CD4-positive, alpha-beta T cell treated with Interferon gamma for 1 hour (primary cell): ENCODE measurements at places on chromosomes 5 and 9.

- DNase-seq, result no peak
Measured at GRCh38 chr9:104780796-104781395, 17.0 kb downstream of the NIPSNAP3B start.

DNA sequence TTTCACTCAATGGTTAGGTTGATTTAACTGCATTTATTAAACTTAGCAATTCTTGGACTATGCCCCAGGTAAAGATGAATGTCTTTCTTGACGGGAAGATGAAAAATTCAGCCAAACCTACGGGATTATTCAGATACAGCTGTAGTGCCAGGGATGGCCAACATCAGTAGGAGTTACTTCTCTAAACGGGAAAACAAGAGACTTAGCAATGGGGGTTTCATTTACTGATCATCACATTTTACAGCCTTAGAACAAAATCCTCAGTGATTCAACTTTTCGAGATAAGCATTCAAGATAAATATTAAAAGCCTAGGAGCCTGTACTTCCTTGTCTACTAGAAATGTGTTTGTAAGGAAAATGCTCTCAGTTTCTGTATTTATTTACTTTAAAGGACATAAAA is 46.1 kb downstream of the S1PR3 start:
- DNase-seq, result no peak

GRCh38 chr9:136141682-136142413 is 23.2 kb upstream of the TMEM250 start:
- no peak for DNase-seq

DNA sequence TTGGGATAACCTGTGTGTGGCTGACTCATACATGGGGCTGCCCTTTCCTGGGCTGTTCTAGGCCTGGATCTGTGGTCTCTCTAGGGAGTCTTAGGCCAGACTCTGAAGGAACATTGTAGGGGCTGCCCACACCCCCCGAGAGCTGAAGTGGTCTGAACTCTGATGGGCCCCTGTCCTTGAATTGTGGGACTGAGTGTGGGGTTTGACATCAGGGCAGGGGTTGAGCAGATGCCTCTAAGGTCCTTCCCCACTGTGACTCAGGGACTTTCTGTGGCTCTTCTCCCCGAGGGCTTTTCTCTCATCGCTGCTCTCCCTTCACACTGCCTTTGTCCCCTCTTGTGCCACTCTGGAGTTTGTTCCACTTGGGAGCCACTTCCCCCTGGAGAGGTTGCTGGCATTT is 215.0 kb downstream of the MELK start:
- no peak for DNase-seq

DNA sequence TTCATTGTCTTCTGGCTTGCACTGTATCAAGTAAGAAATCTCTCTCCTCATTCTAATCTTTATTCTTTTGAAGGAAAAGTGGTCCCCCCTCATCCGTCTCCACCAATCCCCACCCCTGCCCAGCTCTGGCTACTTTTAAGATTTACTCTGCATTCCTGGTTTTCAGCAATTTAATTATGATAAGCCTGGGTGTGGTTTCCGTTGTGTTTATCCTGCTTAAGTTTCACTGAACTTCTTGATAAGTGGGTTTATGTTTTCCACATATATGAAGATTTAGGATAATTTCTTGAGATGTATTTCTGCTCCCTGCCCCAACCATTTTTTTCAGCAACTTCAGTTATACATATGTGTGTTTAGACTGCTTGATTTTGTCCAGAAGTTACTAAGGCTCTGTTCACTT is 46.5 kb downstream of the PTBP3 start:
- DNase-seq, result no peak

DNA sequence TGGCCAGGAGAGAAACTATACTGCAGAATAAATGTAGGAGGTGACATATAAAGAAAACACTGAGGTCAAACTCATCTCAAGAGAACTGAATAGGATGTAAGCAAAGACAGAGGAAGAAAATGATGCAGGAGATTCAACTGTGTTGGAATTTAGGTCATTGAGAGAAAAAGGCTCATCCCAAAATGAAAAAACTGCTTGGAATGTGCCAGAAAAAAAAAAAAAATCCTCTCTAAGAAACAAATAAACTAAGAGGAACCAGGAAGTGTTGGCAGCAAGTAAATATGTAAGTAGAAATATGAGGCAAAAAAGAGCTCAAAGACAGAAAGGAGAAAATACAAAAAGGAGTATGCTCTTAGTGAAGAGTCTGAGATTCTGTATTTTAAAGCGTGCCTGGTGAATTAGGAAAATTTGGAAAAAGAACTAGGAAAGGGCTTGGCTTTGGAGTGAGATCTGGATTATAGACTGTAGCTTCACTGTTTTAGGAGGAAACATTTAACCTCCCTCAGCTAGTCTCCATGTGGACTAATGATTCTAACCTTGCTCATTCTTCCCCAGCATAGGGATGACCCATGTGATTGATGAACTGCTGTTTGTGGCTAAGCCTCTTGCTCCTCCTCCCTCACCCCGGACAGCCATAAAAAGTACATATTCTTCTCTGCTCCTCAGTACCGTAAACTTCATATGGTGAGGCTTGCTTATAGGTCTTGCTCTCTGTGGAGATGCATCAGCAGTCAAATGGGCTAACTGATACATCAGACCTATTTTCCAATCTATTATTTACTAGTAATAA is 185.6 kb upstream of the POU5F2 start:
- no peak for DNase-seq

DNA sequence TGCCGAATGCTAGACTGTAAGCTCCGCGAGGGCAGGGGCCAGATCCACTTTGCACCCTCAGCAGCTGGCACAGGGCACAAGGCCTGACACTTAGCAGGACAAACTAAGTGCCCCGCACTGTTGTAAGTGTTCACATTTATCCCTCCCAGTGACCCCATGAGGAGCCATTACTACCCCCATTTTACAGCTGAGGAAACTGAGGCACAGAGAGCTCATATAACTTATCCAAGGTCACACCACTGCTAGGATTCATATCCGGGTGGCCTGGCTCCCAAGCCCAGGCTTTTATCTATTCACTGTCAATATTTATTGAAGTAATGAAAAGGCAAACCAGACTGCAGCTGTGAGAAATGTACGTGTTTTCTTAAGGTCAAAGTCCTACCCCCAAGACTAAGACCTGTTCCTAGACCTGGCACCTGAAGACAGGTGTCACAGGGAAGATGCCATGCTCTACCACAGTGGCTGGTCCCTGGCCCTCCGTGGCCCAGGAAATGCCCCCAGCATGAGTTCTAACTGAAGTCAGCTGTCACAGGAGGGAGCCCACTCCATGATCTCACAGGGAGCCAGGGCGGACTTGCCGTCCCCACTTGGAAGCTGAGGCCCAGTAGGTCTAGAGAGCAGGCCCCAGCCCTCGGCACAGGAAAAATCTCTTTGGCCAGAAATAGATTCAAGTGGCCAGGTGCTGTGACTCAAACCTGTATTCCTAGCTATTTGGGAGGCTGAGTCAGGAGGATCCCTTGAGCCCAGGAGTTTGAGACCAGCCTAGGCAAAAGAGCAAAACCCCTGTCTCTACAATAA is 74.7 kb upstream of the IL17B start:
- DNase-seq, result no peak

DNA sequence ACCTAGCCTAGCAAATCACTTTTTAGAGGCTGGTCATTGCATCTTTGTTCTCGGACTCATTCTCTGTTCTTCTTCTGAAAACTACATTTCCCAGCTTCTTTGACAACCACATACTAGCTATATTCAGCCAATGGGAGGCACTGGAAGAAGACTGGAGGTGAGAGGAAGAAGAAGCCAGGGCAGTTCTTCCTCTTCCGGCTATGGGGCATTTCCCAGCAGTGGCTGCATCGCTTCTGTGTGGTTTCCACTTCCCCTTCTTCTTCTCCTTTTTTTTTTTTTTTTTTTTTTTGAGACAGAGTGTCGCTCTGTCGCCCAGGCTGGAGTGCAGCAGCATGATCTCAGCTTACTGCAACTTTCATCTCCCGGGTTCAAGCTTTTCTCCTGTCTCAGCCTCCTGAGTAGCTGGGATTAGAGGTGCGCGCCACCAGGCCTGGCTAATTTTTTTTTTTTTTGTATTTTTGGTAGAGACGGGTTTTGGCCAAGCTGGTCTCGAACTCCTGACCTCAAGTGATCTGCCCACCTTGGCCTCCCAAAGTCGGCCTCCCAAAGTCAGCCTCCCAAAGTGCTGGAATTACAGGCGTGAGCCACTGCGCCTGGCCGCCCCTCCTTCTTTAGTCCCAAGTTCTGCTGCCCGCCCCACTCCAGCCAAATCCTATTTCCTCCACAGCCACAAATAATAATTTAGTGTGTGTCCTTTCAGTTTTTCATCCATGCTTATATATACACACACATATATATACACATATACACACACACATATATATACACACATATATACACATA is 6.9 kb upstream of the UBAP1 start:
- peak; percentile 87 for DNase-seq

DNA sequence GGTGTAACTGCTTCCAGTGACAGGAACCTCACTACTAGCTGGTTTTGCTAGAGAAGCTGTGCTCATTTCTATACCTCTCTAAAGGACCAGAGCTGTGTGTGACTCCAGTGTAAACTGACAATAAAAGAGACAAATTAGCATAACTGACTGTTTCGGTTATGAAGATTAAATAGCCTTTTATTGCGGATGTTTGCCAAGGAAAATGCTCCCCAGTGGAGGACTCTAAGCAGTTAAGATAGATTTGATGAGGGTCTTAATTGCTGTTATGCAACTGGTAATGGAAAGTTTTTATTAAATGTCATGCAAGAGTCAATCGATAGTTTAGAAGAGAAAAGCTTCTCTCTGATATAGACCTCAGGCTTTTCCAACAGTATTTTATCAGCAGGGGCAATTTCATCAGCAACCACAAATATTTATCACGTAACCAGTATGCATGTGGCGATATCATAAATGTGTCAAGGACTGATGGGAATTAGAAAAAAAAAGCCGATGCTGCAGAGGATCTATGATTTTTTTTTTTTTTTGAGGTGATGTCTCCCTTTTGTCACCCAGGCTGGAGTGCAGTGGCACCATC is 275.2 kb upstream of the DMAC1 start:
- no peak for DNase-seq

GRCh38 chr5:62920856-62921255 is 342.2 kb downstream of the LRRC70 start:
- no peak for DNase-seq

DNA sequence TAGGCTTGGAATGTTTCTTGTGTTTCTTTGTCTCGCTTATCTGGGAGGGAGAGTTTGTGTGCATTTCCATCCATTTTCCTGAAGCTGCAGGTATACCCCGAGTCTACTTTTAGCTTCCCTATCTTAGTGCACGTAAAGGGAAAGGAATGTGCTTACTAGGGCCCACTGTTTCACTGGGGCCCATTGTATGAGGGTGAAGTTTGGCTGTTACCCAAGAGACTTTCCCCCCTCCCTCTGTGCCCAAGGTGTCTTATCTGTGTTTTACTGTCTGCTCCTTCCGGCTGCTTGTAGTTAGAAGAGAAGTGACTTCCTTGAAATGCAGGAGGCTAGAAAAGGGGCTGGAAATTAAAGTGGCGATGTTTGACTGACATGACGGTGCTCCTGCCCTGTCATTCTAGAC is 12.1 kb upstream of the BTNL3 start:
- peak; percentile 13 for DNase-seq

DNA sequence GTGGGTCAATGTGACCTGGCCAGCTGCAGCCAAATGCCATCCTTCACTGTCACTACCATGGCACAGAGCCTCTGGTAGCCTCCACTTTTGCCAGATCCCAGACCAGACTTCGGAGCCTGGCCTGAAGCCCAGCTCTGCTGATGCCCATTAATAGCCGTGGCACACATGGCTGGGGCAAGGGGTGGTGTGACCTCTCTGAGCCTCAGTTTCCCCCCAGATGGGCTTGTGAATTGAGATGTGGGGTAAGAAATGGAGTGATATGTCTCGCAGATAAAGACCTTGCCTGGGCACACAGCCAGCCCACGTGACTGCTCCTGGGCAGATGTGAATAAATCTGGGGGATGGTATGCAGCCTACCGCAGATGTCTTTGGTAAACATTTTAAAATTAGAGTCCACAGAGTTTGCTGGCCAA is 13.9 kb downstream of the SUSD3 start:
- DNase-seq, result no peak

DNA sequence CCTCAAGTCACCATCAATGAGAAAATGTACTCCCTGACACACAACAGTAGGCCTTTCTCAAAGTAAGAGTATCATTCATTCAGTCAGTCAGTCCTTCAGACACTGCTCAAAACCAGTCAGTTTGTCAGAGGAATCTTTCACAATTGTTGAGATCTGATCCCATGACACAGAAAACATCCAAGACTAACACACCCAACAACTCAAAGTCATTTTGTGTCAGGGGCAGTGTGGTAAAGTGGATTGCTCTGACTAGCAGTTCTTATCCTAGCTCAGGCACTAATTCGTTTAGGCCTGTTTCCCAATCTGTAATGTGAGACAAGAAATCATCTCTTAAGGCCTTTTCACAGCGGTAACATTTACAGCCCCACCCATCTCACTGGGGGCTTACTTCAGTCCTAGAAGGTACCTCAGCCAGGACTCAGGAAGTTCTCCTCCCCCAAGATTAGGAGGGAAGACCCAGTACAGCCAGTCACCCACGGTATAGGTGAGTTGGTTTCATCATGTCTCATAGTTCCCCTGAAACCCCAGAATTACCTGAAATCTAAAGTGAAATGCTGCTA is 31.9 kb downstream of the SH3TC2 start:
- no peak for DNase-seq

DNA sequence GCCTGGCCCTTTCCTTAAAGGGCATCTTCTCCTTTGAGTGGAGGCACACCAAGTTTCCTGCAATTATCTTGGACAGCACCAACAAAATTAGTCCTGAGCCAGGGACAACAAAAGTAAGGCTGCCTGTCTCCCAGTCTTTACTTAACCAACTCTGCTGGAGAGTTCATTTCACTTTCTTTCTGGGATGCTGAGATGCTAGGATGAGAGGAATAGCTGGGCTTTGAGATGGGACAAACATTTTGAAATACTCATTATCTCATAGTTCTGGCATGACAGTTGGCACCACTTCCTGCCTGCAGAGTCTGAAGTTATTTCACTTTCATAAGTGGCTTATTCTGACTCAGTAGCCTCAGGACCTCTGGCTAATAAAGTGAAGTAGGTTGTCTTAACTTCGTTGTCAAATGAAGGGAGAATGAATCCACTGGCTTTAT is 157.0 kb downstream of the C9orf152 start:
- DNase-seq, result no peak

DNA sequence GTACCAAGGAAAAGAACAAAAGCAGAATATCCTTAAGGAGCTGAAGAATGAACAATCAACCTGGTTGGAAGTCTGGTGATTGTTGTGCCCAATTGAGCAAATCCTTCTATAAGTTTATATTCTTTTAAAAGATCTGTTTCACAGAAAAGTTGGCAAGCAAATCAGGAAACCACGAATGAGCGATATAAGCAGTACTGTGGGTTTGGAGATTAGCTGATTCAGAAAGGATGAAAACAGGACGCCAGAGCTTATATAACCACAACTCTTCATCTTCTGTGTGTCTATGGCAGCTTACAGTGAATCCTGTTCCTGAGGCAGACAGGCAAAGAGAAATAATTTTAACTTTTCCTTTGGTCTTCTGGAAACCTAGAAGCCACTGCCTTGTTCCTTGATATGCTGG is 61.7 kb downstream of the SLC38A9 start:
- DNase-seq, result no peak

DNA sequence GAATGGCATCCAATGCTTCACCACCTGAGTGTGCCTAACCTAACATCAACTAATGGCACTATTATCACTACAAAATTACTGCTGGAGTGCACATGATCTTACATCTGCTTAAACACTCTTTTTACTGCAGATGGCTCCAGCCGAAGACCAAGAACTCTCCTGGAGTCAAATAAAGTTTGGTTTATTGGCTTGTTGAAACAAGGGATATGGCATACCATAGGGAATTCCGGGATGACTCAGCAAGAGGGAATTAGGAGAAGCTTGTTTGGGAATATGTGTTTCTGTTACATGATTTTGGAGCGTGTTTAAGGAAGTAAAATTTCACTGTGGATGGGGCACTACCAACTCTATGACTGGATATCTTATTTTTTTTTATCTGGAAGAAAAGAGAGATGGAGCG is 872.6 kb downstream of the DTWD2 start:
- no peak for DNase-seq
